T-helper 17 cell (primary cell): ENCODE measurements at places on chromosomes 4 and X. TPM values are rescaled to one million over a fixed set of nuclear protein-coding genes. Genes with fewer than 3 reads are reported as not detected.

Gene SLC6A8
- total RNA-seq: 3.4 TPM

Gene ZNF630
- total RNA-seq: 1.3 TPM

Gene EVC2
- total RNA-seq: 6.8 TPM

Gene NKX3-2
- total RNA-seq: not detected

DNA sequence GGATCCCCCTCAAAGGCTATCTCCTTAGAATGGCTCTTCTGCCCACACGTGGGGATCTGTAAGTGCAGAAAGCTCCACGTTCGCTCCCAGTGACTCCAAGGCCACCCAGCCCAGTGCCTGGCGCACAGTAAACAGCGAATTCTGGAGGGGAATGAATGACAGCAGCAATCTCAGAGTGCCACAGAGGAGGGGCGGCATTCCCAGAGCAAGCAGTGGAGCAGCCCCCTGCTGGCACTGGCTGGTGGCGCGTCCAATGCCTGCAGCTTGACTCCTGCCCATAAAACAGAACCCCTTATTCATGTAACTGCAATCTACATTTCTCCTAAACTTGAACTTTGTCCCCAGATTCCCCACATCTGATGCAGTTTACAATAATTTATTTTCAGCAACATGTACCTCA, 6.9 kb upstream of the HELT start:
- peaks cover 2% of the 10 kb centered on the region for H3K36me3 ChIP-seq
- DNase-seq: no peak
- no peak overlapping the region for H3K4me3 ChIP-seq
- H3K27me3 ChIP-seq: peaks cover 99% of the 10 kb centered on the region
- no peak overlapping the region for H3K27ac ChIP-seq

DNA sequence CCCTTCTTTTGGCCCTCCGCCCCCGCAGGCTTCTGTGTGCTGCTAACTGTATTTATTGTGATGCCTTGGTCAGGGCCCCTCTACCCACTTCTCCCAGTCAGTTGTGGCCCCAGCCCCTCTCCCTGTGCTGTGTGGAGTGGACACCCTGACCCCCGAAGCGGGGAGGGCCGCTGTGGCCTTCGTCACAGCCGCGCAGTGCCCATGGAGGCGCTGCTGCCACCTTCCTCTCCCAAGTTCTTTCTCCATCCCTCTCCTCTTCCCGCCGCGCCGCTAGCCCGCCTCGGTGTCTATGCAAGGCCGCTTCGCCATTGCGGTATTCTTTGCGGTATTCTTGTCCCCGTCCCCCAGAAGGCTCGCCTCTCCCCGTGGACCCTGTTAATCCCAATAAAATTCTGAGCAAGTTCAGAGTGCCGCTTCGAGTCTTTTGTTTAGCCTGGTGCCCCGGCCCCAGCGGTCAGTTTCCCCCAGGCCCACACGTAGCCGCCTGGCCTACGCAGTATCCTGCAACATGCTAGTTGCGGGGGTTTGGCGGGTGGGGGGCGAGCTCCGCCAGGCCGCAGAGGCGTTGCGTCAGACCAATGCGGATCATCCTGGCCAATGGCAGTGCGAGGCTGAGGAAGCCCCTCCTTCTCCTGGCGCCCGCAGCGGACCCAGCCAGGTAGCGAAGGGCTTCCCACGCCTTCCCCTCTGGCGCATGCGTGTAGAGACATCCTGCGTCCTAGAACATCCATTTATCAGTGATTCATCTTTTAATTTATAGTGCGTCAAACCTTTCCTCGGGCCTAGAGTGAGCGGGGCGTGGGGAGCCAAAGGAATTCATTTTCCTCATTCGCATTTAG, 5.6 kb upstream of the KANTR start:
- peaks cover 7% of the 10 kb centered on the region for H3K36me3 ChIP-seq
- H3K4me1 ChIP-seq: peaks cover 36% of the 10 kb centered on the region
- H3K27me3 ChIP-seq: no peaks in the 10 kb centered on the region
- H3K27ac ChIP-seq: peak overlapping the region; percentile 100
- H3K4me3 ChIP-seq: peak overlapping the region; percentile 95
- DNase-seq: peak; percentile 69

DNA sequence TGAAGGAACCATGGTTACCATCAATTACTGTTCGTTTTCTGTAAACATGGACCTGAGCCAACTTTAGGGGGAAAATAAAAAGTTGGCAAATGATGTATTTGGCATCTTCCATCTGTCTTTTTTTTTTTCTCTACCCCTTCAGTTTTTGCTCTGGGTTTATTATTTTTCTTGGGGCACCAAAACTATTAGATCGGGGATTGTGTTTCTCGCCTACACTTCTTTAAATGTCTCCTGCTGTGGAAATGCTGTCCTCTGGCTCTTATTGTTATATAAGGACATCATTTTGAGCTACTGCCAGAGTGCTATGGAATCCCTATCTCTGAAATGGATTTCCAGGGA, 234.0 kb upstream of the SLIT2 start:
- no peak overlapping the region for H3K4me3 ChIP-seq
- no peaks in the 10 kb centered on the region for H3K27me3 ChIP-seq
- H3K27ac ChIP-seq: no peak overlapping the region
- no peaks in the 10 kb centered on the region for H3K36me3 ChIP-seq
- no peaks in the 10 kb centered on the region for H3K4me1 ChIP-seq

- H3K27me3 ChIP-seq: peaks cover 30% of the 10 kb centered on the region
- H3K27ac ChIP-seq: no peak overlapping the region
- no peak for DNase-seq
Measured at GRCh38 chr4:114386637-114387233, 211.9 kb upstream of the UGT8 start.

GRCh38 chr4:19497705-19498104, 754.0 kb upstream of the SLIT2 start:
- H3K4me1 ChIP-seq: no peaks in the 10 kb centered on the region
- no peak overlapping the region for H3K27ac ChIP-seq
- H3K27me3 ChIP-seq: no peaks in the 10 kb centered on the region
- H3K36me3 ChIP-seq: no peaks in the 10 kb centered on the region

DNA sequence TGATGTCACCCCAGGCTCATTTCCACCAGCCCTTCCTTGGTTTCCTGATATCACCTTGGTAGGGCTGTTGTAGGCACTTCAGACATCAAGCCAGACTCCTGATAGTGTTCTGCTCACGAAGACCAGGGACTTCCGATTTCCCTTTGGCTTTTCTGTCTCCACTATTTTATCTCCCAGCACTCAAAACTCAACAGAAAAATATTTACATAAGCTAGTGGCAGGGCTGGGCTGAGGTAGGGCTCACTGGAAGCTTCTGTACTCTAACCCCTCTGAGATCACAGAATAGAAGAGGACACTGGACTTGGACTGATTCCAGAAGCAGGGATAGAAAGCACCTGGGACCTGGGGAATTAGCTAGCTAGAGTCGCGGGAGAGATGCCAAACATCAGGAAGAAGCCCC, 34.4 kb upstream of the EFNB1 start:
- H3K27ac ChIP-seq: no peak overlapping the region
- H3K27me3 ChIP-seq: no peaks in the 10 kb centered on the region
